Dorsolateral prefrontal cortex (tissue), 122 donors: ENCODE measurements at places on chromosomes 16 and 17.

DNA sequence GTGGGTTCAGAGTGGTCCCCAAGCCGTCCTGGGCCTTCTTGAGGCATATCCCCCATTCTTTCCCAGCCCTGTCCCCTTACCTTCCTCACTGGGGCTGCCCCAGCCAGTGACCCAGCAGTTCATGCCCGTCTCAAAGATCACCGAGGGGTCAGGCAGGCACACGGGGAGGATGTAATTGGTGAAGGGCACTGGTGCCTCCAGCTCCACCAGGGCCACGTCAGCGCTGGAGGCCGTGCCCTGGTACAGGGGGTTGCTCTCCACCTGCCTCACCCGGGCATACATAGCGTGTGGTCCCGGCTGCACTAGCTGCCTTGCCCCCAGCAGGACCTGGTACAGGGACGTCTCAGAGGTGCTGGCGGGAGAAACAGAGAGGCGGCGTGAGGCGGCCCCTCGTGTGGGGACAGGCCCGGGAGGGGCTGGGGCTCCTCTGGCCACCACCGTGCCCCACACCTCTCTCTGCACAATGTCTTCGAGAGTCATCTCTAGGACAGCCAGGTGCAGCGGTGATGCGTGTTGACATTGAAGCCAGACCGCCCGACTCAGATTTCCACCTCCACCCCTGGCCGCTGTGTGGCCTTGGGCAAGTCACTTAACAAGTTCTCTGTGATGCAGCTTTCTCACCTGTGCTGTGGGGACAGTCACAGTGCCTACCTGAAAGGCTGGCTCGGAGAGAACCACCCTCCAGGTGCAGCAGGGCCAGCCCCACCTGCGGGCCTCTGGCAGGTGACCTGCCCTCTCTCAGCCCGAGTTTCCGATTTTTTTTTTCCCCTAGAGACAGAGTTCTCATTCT lies 5.8 kb downstream of the PRSS27 start:
- no peak for DNase-seq

- DNase-seq: no peak
These were observed 13.2 kb downstream of the GABARAPL2 start for GRCh38 chr16:75579281-75579834.

GRCh38 chr17:78131172-78132083 lies 857 bp downstream of the TMC8 start:
- DNase-seq: peak; percentile 46

GRCh38 chr16:89232107-89232506 lies 14.6 kb downstream of the ZNF778 start:
- DNase-seq: no peak

DNA sequence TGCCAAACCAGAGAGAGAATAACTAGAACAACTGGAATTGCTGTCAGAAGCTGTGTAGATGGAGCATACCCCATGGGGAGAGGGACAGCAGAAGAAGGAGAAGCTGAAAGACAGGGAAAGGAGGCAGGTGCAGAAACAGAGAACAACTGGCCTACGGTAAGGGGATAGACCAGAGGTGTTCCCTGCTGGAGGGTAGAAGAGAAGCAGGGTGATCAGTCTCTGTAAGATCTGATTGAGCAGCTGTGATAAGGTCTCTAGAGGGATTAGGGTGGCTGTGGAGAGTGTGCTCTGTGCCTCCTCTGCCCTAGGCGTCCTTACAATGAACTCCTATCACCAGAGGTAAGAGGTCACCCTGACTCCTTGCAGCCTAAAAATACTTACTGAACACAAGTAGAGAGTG lies 30.4 kb upstream of the HS3ST3B1 start:
- DNase-seq: no peak

DNA sequence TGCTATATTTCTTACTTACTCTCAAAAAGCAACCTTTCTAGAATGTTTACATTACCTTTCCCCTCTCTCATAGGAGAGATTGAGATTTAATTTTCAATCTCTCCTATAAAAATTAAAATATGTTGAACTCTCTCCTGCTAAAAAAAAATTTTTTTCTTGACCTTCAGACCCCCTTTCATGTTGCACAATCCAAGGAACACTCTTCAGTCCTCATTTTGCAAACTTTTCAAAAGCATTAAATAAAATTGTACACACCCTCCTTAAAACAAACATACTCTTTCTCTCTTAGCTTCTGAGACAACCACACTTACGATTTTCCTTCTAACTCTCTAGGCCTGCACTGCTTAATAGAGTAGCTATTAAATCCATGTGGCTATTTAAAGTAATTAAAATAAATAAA lies 8.6 kb upstream of the ABCA6 start:
- no peak for DNase-seq

DNA sequence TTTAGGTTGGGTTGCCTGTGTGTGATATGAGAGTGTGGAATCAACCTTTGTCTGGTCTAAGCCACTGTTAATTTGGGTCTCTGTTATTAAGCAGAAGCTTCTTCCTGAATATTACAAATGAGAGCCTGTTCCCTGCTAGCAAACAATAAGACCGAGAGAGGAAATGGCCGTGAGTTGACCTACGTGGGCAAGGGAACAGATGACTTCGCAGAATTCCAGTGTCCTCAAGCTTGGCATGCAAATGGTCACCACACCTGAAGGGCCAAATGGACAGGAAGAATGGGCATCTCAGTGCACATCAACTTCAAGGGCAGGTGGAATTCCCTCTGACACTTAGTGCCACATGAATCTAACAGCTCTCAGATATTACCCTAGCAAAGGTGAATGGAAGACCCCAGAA lies 250.8 kb upstream of the FOXF1 start:
- no peak for DNase-seq
